ENCODE measurements at places on chromosomes 12 and 14.
A peak's percentile ranks its signal among the peaks of the same experiment; 100 is the strongest.

GRCh38 chr14:99413911-99414310 is 66.7 kb downstream of the SETD3 start:
- no peak for DNase-seq

GRCh38 chr12:109432842-109433304 is 44.2 kb downstream of the KCTD10 start:
- DNase-seq = peak; percentile 49

DNA sequence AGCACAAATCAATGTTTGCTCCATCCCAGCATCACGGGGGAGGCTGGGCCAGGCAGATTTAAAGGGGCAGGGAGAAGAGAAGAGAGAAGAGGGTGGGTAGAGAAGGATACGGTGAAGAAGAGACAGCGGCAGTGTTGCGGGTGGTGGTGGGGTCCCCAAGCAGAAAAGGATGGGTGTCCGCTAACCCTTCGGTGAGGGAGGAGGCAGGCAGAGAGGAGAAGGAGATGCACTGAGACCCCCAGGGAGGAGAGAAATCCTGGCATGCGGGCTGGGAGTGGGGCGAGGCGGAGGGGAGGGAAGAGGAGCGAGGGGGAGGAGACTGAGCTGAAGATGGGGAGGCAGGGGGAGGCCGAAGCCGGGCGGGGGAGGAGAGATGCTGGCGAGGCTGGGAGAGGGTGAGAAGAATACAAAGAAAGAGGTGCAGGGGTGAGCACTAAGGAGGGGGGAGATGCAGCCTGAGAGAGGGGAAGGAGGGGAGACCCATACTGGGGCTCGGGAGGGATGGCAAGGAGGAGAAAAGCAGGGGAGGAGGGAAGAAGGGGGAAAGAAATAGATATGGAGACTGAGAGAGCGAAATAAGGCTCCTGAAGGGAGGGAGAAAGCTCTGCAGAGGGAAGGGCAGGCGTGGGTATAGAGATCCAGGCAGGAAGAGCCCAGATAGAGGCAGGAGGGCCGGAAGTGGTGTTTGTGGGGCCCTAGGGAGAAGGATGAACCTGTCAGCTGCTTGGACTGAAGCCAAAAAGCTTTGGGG is at the start of gene JPH4:
Gene JPH4, minus strand, starts transcription at position 231 of the 751 bp plus-strand sequence. CDS start 1,337 bp downstream, outside the sequence.
- peak; percentile 36 for DNase-seq

DNA sequence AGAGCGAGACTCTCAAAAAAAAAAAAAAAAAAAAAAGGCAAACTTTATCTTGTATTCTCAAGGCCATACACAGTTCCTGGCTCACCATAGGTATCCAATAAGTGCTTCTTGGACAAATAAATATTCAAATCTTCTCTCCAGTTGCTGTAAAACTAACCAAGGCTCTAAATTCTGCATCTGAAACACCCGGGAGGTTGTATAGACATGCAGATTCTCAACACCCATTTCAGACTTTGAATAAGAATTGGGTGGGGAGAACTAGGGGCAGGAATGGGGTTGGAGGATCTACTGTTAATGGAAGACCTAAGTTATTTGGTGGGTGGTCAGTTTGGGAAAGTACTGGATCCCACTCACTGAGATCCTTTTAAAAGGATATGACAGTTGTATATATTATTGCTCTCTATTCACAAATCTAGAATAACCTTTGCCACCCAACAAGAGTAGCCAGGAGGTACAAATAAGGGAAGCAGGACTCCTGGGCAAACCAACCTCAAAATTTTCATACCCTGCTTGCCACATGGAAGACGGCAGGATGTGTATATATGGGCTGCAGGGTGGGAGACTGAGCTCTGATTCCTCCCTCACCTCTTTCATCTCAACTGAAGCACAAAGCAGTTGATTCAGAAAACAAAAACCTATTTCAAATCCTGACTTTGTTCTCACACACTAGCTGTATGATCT is 879 bp downstream of the GDF3 start:
- DNase-seq = no peak

DNA sequence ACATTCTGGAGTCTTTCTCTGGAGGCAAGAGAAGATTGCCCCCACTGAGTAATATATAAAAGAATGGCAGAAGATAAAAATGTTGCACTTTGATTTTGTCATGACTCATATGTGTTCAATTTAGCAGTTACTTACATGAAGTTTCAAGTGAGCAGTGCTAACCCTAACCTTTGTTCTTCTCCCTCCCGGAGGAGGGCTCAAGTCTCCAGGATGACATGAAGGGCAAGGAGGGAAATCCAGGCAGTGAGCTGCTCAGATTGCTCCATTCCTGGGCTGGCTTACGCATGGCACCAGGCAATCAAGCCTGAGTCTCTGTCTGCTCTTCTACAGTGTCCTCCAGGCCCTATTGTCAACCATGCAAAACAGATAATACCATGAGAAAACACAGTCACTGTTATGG is 322.3 kb downstream of the DUSP6 start:
- DNase-seq = no peak

- DNase-seq = no peak
Measured at GRCh38 chr14:73935666-73936065, 14.2 kb downstream of the FAM161B start.

- DNase-seq = peak; percentile 1
Measured at GRCh38 chr12:6039894-6040601, 84.4 kb downstream of the VWF start.

DNA sequence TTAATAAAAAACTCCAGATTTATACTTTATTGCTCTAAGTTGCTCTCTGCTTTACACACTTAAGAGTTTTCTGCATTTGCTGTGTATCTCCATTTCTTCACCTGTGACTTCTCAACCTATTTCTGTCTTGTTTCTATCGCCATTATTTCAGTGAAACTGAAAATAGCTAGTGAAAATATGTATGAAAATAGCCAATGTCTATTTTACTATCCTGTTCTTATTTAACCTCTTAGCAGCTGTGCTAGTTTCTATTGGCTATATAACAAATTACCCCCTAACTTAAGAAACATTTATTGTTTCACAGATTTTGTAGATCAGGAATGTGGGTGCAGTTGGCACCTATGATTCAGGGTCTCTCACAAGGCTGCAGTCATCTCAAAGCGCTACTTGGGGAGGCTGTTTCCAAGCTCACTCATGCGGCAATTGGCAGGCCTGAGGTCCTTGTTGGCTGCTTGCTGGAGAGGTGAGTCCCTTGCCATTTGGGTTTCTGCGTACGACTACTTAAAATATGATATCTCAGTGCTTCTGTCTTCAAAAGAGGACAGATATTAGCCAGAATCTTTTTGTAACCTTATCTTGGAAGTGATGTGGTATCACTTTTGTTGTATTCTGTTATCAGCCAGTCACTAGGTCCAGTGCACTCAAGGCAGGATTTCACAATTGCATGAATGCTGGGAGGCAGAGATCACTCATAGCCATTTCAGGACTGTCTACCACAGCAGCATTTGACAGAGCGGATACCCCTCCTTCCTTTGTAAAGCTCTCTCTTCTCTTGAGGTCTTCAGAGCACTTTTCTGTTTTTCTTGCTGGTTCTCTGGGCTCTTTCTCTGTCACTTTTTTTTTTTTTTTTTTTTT is 7.2 kb downstream of the ERC1 start:
- DNase-seq = no peak

DNA sequence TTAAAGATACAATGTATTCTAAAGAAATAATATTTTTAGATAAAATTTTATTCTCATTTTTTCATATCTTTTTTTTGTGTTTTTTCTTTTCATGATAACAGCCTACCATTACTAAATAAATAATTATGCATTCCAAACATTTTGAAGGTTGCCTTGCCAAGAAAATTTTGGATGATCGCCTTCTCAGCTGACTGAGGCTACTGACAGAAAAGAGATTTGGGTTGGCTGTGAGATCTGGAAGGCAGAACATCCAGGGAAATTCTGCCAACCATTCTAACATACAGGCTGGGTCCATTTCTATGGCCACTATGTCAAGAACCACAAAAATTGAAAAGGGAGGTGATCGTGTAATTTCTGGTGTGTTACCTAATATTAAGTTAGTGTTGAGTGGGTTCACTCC is 48.1 kb downstream of the GALNT8 start:
- DNase-seq = no peak

DNA sequence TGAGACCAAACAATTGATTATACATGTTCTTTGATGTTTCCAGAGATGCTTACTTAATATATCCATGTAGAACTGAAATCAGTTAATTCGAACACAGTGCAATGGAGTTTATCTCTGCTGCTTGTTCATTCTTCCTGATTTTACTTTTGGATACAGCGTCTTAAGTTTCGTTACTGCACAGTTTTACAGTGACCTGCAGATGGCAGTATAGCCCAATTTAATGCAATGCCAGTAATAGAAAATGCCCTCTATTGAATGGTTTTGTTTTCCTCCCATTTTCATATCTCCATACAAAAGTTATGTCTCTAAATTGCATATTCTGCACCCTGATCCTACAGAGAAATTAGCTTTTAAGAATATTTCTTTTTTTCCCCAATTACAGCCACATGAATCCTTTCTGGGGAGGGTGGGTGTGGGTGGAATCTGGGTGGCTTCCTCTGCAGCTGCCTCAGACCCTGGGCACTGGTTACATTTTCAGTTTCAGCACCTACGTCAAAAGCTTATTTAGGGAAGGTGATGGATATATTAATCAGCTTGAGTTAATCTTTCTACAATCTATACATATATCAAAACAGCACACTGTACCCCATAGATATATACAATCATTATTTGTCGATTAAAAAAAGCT is 101.1 kb upstream of the DCD start:
- peak; percentile 7 for DNase-seq

GRCh38 chr14:52015411-52016030 is 26.2 kb downstream of the RTRAF start:
- DNase-seq = peak; percentile 17

DNA sequence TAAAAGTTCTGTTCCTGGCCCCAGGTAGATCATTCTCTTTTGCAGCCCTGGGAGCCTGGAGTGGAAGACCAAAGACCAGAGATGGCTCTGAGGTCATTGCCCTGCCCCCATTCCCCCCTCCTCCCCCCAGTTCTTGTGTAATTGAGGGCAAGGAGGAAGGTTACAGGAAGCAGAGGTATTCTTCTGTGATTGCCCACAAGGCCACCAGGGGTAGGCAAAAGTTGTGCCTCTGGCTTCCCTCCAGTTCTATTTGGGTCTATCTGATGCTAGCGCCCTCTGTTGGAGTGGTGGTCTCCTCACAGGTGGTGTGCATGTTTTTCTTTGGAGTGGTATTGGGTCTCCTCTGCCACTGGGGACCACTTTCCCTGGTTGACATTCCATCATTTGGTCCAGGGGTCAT is 41.2 kb upstream of the CRY1 start:
- DNase-seq = no peak
